ENCODE measurements at places on chromosomes 7 and 10. TPM values are rescaled to one million over a fixed set of nuclear protein-coding genes. Genes with fewer than 3 reads are reported as not detected.

DNA sequence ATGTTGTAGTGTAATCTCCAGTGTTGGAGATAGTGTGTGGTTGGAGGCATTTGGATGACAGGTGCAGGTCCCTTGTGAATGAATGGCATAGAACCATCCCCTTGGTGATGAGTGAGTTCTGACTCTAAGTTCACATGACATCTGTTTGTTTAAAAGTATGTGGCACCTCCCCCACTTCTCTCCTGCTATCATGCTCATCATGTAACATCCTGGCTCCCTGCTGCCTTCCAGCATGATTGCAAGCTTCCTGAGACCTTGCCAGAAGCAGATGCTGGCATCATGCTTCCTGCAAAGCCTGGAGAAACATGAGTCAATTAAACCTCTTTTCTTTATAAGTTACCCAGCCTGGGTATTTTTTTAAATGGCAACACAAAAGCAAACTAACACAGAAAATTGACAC is 499.0 kb upstream of the SEMA3D start:
- DNase-seq: no peak

- DNase-seq: no peak
These were observed 154.6 kb upstream of the GDF10 start for GRCh38 chr10:47145290-47145934.

DNA sequence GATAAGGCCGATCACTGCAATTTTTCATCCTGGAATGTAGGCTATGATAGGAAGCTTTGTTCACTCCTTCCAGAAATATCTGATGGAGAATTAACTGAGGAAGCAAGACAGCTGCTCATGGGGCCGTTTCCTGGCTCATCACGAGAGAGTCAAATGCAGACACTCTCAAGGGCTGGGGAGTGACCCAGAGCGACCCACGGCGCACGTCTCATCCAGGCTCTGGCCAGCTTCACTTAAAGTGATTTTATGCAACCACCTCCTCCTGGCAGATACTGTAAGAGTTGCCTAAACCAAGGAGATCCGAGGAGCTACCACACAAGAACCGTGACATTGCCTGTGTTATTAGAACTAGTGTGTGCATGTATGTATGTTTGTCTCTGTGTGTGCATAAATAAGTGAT is 530.8 kb downstream of the TCERG1L start:
- no peak for DNase-seq

Gene SPAG6
- total RNA-seq: not detected

GRCh38 chr7:155928583-155928982 is 116.3 kb upstream of the SHH start:
- DNase-seq: no peak

DNA sequence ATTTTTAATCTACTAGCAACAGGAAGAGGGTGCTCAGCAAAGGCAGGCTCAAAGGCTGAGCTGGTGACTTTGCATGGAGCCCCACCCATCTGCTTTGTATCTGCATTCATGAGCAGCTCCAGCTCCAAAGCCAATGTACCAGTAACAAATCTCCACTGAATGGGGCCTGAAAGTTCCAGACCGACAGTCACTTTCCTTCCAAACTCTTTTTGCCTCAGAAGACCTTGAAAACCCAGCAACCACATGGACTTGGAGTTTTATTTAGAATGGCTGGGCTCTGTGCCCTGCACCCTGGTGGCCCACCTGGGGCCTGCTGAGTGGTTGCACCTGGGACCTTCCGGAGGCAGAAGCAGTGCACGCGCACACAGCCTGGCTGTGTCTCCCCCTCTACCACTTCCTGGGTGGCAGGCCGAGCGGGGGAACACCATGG is 195.0 kb upstream of the PLXNA4 start:
- no peak for DNase-seq

Gene MSS51
- total RNA-seq: 5.9 TPM

GRCh38 chr10:76618171-76618570 is 1019.4 kb downstream of the KCNMA1 start:
- DNase-seq: no peak

- peak; percentile 61 for DNase-seq
These were observed 500 bp downstream of the CUL1 start for GRCh38 chr7:148699024-148699781.

DNA sequence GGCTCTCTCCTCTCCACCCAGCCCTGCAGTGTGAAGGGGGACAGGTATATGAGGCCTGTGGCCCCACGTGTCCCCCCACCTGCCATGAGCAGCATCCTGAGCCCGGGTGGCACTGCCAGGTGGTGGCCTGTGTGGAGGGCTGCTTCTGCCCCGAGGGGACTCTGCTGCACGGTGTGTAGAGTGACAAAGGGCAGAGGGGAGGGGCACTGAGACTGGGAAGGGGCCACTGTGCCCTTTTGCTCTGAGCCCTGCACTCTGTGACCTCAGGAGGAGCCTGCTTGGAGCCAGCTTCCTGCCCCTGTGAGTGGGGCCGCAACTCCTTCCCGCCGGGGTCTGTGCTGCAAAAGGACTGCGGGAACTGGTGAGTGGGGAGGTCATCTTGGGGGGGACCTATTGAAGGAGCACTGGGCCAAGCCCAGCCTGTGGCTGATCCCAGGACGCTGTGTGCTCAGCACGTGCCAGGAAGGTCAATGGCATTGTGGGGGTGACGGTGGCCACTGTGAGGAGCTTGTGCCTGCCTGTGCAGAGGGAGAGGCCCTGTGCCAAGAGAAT is 15.0 kb upstream of the ZNF467 start:
- no peak for DNase-seq

Gene PDE6C
- total RNA-seq: not detected

Gene NDUFA5
- 378 TPM for total RNA-seq

Gene CPA2
- total RNA-seq: not detected

Gene ADAM12
- 0.27 TPM for total RNA-seq

Gene ZNF804B
- total RNA-seq: not detected

GRCh38 chr7:79529214-79529880 is 75.9 kb upstream of the MAGI2 start:
- no peak for DNase-seq

Gene LIPA
- 12.8 TPM for total RNA-seq

DNA sequence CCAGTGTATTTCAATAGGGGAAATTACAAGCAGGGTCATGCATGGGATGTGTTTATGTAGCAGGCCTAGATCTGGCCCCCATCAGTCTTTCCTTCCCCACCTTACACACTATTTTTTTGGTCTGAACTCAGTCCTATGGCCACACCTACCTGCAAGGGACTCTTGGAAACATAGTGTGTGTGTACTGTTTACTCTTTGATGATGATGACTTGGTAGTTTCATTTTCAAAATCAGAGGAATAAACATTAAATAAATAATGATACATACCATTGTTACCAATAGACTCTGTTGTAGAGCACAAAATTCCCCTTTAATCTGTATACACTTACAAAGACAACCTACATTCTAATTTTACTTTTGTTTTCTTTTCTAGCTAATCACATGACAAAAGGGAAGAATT is 191.0 kb downstream of the ZEB1 start:
- no peak for DNase-seq

Gene GAD2
- total RNA-seq: not detected

- no peak for DNase-seq
These were observed 53.7 kb upstream of the MTPN start for GRCh38 chr7:136030867-136031318.

DNA sequence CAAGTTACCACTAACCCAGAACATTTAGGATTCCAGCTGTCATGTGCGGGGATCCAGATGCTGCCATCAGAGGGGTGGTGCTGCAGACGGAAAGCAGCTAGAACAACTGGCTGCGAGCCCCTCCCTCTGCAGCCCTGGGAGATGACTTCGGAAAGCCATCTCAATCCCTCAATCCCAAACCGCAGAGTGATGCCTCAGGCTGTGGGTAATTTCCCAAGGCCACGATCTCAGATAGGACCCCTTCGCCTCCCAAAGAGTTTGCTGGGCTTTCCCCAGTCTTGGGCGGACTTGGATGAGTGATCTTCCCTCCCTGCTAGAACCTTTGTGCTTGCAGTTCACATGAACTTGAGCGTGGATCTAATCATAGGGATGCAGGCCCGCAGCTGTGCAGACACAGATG is 71.3 kb upstream of the EN2 start:
- DNase-seq: no peak

DNA sequence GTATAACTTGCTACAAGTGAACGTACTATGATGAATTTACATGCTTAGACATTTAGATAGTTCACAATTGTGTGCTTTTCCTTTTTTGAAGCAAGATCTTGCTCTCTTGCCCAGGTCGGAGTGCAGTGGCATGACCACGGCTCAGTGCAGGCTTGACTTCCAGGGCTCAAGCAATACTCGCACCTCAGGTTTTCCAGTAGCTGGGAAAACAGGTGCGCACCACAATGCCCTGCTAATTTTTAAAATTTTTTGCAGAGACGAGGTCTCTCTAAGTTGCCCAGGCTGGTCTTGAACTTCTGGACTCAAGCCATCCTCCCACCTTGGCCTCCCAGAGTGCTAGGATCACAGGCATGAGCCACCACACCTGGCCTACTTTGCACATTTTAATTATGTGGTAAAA is 1.8 kb downstream of the GPR15LG start:
- DNase-seq: no peak

Gene EVX1
- not detected for total RNA-seq

Measured in left ventricle myocardium inferior (tissue), 1 donor.